Activated naive CD4-positive, alpha-beta T cell treated with anti-CD3 and anti-CD28 coated beads for 36 hours (primary cell): ENCODE measurements at places on chromosomes 3 and 15.

DNA sequence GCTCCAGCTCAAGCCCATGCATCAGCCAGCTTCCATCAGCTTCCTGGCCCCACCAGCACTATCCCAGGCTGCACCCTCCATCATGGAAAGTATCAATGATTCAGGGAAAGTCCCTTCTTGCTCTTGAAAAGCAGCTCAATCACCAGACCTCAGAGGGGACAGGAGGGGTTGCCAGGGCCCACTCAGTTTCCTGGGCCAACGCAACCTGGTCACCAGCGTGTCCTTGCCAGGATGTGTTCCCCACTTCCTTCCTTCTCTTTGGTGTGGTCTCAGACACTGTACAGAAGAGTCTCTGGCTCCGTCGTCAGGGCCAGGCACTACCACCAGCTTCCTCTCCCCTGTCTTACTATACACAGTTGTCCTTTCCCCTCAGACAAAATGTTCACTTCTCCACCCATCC, 3.0 kb downstream of the HDC start:
- DNase-seq: peak; percentile 81

GRCh38 chr3:31284776-31285175, 247.9 kb upstream of the STT3B start:
- no peak for DNase-seq

GRCh38 chr3:62935793-62936192, 60.6 kb upstream of the CADPS start:
- no peak for DNase-seq

- no peak for DNase-seq
Observed at GRCh38 chr3:7518026-7518425, 657.1 kb downstream of the GRM7 start.

- DNase-seq: no peak
Observed at GRCh38 chr3:172537507-172538158, 14.4 kb upstream of the TNFSF10 start.

DNA sequence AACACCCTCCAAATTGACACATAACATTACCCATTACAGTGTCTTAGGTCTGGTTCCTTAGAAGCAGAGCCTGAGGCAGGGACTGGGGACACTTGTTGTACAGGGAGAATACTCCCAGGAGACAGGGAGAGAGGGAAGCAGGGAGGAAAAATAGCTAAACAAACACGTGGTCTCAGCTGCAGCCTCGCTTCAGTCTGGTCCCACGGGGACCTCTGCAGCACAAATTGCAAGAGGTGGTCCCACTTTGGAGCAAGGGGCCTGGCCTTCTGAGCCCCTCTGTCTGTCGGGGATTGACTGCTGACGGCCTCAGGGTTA, 25.0 kb upstream of the PLA2G4D start:
- DNase-seq: no peak

DNA sequence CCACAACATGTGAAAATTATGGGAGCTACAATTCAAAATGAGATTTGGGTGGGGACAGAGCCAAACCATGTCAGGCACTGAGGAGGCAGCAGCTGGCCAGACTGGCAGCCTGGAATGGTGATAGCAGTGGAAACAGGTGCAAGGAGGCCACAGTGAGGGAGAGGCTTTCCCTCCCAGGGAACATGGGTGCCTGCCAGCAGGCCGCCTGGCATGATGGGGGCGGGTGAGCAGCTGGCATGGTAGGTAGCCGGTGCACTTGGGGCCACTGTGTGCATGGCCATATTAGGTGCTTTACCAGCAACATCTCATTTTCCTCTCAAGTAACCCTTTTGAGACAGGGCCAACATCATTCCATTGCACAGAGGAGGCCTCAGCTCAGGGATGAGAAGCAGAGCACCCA, 18.3 kb upstream of the MRPS22 start:
- no peak for DNase-seq

GRCh38 chr3:116445990-116446389, 703 bp upstream of the LSAMP start:
- no peak for DNase-seq

DNA sequence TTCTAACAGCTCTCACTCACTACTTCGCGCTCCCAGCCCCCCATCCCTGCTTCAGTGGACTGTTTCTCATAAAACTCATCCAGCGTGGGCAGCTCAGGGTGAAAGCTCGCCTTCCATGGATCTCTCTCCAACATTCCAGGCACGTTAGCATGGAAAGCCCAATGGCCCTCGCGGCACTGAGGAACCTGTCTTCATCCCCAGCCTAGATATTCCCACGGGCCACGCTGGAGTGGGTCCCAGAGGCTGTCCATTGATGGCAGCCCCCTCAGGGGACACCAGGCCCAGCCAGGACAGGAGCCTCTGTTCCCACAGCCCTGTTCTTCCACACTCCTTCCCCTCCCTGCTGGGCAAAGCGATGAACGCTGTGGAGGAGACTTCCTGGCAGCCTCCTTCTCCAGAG, 121.1 kb downstream of the SEC22A start:
- no peak for DNase-seq

DNA sequence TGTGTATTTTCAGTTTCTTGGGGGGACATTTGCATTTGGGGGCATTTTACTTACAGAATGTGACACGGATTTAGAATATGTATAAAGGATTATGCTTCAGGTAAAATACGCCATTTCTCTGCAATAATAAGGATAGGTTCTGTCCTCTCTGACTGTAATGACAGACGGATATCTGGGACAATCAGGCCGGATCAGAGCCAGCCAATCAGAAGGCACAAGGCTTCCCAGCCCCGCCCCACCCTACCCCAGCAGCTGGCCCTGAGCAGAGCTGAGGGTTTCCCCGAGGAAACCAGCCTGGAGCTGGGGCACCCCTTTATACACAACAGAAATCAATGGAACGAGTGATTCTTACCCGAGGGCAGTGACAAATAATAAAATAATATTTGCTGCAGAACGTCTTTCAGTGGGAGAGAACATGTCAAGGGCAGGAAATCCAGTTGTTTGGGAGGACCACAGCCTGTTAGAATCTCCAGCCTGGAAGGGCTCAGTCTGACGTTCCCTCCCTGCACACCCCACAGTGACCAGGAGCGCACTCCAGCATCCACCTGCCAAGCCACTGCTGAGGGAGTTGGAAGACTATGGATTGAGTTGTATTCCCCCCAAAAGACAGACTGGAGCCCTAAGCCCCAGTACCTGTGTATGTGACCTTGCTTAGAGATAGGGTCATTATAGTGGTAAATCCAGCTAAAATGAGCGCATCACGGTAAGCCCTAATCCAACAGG, 30.3 kb upstream of the SEC13 start:
- no peak for DNase-seq

- DNase-seq: no peak
Observed at GRCh38 chr3:143203848-143204247, 84.3 kb downstream of the CHST2 start.

- DNase-seq: no peak
Observed at GRCh38 chr3:156352728-156353127, 202.2 kb downstream of the SSR3 start.

DNA sequence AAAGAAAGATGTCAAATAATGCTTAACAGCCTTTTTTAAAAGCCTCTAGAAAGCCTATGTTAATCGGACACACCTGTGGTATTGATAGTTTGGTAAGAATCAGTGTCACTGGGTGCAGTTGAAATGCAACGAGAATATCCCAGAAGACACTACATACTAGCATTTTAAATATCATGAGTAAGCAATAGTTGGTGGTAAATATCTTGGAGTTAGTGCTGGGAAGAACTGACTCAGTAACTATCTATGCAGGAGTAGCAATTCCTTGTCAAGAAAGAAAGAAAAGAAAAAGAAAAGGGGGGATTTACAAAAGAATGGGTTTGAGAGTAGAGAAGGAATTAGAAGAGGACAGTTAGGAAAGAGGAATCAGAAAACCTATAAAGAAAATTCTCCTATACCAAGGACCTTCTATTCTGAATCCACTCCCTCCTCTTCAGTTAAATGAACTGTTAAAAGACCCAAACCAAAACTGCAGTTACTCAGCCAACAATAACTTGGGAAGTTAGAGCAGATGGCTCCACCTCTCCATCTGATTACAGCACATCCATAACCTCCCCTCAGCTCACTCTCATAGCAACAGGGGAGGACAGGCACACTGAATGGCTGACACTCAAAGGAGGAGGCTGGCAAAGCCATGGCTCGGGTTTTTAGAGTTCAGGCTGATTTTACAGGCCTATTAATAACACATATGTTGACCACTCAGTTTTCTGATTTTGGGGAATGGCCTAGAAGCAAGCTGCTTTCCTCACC, 207.6 kb upstream of the MDFIC2 start:
- no peak for DNase-seq

GRCh38 chr3:183074261-183074660, 25.0 kb downstream of the MCCC1 start:
- DNase-seq: no peak

GRCh38 chr15:35130245-35130644, 45.1 kb upstream of the NANOGP8 start:
- no peak for DNase-seq

GRCh38 chr15:98380721-98381120, 267.6 kb upstream of the IGF1R start:
- DNase-seq: no peak

- no peak for DNase-seq
Observed at GRCh38 chr3:45923755-45924154, 19.5 kb upstream of the CXCR6 start.

DNA sequence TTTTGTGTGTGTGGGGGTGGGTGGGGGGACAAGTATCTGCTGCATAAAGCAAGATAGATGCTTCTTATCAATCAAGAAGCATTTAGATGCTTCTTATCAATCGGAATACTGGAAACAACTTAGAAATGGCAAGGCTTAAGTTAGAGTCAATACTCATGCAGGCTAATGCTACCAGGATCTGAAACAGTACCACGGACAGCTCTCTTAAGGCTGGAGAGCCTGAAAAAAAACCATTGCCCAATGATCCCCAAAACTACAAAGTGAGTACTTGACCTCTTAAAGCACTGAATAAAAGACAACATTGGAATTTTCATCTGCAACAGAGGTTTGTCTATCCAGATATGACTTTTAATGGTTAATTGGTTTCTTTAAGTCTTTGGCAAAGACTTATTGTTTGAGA, 262.3 kb downstream of the GAP43 start:
- no peak for DNase-seq

DNA sequence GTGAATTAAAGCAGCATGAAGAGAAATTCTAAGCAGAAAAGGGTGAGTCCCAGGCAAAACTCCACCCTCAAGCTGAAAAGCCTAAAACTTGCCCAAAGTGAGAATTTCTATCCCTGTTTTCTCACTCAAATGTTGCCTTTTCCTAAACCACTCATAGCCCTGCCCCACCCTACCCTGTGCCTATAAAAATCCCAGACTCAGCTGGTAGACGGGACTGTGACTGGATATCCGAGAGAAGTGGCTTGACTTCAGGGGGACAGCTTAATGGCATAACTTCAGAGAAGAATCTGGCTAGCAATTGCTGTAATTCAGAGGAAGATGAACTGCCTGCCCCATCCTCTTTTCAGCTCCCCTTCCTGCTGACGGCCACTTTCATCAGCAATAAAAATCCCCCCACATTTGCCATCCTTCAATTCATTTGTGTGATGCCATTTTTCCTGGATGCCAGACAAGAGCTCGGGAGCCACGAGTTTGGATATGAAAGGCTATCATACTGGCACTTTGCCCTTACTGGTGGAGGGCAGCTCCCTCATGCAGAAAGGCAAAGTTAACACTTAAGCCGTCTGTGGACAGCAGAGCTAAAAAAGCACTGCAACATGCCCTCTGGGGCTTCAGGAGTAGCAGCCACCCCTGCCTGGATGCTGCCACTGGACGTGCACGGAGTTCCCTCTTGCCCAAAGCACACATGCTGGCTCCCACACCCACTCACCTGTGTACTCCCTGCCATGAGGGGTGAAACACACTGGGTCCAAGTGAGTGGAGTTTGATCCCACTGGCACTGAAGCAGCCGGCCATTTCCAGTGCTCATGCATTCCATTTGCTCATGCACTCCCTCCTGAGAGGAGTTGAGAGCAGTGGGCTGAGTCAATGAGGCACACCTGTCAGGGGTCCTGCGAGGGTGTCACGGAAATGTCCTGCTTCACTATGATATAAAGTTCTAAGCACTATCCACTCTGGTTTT, 670.6 kb downstream of the PLOD2 start:
- no peak for DNase-seq

DNA sequence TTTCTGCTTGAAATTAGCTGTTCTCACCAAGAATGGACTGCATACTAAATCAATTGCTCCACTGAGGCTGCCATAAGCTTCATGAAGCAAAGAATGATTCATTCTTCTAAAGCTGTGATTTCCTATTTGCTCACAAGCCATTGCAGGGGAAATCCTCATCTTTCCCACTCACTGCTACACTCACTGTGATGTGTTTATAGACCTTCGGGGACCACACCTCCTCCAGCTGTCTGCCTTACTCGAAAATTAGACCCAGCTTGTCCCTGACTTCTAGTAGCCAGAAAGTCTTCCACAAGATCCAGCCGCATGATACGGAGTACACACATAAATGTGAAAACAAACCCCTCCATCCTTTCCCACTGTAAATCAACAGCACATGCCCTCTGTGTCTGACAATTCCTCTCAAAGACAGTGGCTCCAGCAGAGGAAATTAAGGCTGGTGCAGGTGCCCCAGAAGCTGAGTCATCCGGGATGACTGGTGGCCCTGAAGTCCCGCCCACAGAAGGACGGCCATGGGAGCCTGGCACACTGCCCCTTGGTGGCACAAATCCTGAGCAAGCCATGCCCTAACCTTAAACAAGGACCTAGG, 172.0 kb downstream of the STT3B start:
- peak; percentile 74 for DNase-seq

GRCh38 chr15:78989701-78990240, 44.9 kb upstream of the CTSH start:
- no peak for DNase-seq
